ENCODE measurements at places on chromosomes 16 and 17.

DNA sequence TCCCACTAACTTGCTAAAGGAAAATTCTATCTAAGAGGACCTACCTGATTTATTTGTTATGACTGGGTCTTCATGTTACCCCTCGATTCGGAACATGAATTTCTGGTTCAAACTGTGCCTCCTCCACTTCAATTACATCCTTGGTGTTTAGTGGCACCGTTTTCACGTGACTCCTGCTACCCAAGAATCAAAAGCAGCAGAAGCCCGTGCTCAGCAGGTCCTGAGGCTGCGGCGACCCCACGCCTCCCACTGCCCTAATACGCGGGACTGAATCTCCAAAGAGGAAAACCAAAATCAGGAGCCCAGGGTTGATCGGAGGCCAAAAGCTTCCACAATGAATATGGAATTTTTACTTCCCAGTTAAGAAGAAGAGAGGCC is 94.0 kb upstream of the METRNL start:
- no peak for DNase-seq

DNA sequence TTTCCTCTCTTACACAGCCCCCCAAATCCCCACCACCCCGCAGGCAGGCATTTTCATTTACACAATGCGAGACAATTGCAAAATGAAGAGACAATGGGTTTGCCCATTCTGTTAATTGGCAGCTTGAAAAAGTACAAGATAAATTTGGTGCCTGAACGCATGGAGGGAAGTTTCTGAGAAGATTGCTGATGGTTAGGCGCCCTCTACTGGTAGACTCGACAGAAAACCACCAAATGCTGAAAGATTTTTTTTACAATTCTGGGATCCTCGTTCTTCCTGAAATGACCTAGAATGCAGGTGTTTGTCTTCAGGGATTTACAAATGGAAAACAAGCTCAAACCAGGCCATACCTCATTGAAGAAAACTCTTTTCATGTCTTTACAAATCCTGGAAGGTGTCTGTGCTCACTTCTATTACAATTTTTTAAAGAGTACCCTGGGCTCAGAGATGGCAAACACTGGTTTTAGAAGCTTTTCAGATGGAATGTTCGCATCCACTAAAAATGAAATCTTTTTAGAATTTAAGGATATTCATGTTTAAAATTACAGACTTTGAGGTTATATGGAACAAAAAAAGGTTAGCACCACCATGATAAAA is 338.5 kb downstream of the PMP22 start:
- peak; percentile 50 for DNase-seq

DNA sequence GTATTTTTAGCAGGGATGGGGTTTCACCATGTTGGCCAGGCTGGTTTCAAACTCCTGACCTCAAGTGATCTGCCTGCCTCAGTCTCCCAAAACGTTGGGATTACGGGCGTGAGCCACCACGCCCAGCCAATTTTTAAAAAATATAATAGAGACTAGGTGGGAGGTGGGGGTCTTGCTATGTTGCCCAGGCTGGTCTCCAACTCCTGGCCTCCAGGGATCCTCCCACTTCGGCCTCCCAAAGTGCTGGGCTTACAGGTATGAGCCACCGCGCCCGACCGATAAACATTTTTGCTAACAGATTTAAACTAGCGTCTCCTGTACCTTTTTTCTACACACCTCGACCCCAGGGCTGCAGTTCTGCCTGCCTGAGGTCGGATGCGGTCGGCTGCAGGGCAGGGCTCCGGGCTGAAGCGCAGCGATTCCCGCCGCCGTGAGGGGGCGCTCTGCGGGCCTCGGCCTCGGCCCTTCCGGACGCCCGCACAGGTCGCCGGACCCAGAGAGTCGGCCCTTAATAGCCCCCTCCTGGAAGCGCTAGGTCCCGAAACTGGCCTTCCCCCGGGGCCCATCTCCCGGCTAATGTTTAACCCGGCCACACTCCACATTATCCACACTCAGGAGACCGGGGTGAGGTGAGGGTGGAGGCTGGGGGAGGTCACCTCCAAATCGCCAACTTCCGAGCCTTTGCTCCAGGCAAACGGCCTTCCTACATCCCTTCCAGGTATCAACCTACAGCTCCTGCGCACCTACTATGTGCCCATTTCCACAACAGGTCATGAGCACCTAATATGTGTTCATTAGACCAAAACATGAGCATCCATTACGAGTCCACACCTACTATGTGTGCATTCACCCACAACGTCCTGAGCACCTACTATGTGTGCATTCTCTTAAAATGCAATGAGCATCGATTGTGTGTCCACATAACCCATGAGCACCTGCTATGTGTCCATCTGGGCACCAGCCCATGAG is 2.0 kb upstream of the GLIS2 start:
- DNase-seq: no peak

GRCh38 chr17:27342059-27342458 is 48.1 kb downstream of the WSB1 start:
- DNase-seq: no peak

DNA sequence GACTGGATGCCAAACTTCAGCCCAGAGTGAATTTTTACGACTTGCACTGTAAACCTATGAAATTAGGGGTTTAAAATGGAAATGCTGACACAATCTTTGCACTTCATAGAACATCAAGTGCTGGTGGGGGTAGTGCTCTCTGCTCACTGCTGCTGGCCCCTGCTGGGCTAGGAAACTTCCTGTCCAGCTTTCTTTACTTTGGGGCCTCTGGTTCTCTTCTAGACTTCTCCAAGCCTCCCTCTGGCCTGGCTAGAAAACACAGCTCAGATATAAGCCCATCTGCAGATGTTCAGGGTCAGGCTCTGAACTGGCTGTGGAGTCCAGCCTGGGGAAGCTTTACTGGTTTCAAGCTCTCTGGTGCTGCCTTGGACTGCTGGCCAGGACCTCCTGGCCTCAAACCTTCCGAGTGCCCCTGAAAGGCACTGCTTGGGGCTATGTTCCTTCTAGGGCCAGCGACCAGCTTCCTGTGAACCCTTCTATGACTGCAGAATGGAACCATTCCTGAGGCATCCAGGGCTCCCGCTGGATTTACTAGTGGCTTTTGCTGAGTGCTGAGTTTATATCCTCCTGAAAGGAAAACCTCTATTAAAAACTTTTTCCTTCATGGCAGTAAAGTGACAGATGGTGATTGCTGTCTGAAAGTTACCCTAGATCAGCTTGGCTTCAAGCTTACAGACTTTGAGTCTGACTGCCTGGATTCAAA is 59.4 kb downstream of the TBX4 start:
- no peak for DNase-seq

DNA sequence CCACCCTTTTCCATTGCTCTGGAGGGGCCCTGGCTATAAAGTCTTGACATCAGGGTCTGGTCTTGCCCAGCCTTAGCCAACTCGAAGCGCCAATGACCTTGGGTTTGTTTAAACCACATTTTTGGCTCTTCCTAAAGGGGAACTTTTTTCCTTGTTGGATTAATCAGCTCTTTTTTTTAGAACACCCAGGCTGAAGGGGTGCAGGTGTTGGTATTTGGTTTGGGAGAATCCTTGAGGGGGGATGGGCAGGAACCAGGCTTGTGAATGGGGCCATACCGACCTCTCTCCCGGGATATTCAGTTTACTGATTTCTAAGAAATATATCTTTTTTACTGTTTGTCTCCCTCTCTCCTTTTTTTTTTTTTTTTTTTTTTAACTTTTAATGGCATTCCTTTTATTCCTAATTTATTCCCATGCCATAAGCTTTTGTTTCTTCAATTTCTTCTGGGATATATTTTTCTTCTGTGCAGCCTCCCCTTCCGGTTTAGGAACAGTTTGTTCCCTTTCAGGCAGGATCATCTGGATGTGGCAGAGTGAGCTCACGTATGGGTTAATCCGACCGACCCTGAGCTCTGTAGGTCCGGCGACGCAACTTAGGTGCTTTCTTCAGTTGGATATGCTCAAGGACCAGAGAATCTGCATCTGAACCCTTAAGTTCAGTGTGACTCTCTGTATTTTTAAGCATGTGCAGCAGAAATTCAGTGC is 129.5 kb downstream of the ABCC6 start:
- no peak for DNase-seq

GRCh38 chr16:17474572-17474971 is 3.8 kb upstream of the XYLT1 start:
- no peak for DNase-seq

DNA sequence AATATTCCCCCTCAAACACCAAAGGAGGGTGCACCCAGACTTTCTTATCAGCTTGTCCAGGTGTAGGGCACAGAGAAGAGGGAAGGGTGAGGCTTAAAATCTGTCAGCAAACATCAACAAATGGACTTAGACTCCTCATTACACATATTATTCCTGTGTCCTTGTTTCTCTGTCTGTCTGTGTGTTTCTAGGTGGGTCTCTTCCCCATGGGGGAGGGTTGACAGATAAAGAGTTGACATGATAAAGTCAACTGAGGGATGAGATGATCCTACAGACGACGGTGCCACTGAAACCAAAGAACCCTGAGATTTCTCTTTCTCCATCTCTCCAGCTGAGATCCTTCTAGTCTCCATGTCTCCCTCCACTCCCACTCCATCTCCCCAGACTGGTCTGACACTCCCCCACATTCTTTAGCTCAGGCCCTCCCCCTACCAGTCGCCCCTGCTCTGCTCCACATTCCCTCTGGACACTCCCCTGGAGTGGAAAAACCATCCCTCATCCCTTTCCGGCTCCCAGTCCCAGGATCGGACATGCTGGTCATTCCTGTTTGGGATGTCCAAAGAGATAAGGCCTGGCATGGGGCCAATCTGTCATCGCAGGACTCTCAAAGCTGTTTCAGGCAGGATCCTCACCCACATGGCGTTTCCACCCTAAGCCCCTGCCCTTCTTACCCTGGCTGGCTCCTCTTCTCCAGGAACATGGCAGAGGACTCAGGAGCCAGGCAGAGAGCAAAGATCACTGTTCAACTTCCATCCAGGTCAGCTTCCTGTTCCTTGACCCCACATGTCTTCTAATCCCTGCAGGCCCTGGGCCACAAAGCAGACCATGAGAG is 2.9 kb upstream of the ITGA3 start:
- no peak for DNase-seq
